NCI-H446 (cell line): ENCODE measurements at places on chromosomes 2 and 18.

DNA sequence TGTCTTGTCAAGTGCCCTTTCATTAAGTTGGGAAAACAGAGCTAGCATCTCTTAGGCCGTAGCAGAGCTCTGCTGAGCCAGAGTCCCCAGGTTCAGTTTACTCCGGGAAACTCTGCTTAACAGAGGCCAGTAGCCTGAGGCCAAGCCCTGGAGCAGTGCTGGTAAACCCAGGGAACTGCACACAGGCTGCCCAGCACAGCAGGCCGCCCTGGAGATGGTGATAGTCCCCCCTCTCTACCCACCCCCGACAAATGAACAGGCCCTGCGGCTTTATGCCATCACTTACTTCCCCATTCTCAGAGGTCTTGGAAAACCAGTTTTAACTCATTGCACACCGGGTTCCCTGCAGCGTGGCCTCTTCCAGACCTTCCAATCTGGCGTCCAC is 3.5 kb downstream of the CNNM4 start:
- no peak for DNase-seq

DNA sequence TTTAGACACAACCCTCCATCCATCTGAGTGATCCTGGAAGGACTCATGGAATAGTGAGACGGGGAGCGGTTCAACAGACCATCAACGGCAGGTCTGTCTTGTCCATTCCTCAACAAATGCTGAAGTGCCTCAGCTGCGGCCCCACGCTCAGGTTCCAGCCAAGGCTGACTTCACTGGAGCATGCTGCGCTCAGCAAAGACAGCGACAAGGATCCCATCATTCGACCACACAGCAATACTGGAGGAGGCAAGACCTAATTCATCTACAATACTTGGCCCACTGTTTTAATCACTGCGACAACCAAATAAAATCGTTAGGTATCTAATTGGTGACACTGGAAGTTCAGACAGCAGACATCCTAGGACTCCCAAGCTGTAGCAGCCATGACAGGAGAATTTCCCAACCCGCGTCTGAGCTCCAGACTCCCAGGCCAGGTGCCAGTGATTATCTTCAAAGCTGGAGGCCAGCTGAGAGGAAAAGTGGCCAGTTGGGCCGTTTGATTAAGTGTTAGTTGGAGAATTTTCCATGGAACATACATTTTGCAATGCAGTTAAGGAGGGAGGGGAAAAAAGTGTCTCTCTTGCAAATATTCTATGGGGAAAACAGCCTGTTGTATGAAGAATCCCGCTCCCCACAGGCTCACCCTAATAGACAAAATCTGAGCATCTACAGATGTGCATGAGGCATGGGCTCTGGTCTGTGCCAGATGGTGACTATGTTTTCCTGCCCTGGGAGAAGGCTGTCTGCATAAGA is 92.5 kb upstream of the SLC35G4 start:
- DNase-seq = no peak

DNA sequence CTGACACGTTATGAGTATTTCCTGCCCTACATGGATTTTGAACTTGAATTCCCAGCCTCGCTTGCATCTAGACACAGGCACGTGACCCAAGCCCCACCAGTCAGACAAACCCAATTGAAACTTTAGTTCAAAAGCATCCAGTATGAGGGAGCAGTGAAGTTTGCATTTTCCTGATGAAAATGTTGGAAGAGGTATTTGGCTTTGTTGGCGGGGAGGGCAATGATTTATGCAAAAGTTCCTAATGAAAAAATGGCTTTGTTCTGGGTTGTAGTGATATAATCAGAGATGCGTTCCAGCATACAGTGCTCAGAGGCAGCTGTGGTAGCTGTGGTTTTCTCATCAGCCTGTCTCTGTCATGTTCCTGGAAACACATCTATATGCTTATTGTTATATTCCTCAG is 36.8 kb upstream of the CPS1 start:
- DNase-seq = no peak

GRCh38 chr2:164734196-164734595 is 107.4 kb downstream of the COBLL1 start:
- DNase-seq = no peak

GRCh38 chr2:68188831-68189230 is 31.1 kb downstream of the PNO1 start:
- DNase-seq = no peak

DNA sequence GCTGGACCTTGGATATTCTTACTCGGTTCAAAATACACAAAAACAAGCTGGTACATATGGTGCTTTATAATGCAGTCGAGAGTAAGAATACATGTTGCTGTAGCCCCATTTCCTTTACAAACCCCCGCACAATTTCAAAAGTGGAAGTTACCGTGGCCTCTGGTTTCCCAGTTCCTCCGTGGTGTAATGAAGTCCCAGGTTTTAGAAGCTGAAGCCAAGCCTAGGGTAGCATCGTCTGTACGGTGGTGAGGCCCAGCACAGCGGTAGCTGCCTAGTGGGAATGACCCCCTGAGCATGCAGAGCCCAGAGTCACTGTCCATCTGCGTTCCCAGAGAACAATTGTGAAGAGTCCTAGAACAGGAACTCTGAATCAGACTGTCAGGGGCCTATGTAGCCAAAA is 171.8 kb downstream of the ASXL3 start:
- no peak for DNase-seq

DNA sequence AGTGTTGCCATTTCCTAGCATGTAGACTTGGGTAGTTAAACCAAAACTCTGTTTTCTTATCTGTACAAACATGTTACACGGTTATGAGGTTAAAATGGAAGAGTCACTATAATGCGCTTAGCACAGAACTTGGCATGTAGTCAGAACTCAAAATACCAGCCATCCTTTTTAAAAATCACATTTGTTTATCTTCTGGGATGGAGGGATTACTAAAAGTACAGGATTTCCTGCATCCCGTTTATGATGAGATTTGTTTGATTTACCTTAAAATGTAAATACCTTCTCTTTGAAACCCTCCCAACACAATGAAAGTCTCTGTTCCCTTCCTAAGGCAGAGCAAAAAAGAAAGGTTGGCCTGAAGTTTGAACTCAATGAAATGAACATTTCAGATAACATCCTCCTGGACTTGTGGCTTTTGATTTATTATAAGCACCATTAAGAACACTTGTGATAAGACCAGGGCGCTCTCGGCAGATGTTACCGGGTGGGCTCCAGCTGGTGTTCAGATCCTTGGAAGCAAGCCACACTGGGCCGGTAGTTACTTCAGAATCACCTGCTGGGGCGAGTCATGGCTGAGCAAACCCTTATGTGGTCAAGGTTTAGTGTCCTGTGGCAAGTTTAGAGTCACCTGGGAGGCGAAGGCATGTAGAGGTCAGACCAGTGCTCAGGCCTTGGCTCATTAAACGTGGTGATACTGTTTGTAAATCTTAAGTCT is 105.7 kb downstream of the MGAT5 start:
- peak; percentile 47 for DNase-seq

DNA sequence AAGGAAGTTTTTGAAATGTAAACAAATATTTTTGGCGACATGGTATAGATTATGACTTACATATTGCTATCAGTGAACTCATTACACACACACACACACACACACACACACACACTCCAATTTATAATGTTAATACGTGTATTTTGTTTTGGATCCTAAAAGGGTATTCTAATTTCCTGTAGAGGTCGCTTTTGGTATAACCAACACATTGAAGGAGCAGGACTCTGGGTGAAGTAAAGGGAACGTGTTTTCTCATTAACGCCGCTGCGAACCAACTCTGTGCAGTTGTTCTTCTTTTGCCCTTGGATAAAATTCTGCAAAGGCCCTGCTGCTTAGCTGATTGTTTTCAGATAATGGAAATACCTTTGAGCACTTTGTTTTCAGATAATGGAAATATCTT is 190.4 kb downstream of the PMAIP1 start:
- no peak for DNase-seq

- no peak for DNase-seq
Observed at GRCh38 chr2:169478745-169479256, 493 bp upstream of the BBS5 start.

- DNase-seq = no peak
Observed at GRCh38 chr2:729376-729861, 52.2 kb upstream of the TMEM18 start.

DNA sequence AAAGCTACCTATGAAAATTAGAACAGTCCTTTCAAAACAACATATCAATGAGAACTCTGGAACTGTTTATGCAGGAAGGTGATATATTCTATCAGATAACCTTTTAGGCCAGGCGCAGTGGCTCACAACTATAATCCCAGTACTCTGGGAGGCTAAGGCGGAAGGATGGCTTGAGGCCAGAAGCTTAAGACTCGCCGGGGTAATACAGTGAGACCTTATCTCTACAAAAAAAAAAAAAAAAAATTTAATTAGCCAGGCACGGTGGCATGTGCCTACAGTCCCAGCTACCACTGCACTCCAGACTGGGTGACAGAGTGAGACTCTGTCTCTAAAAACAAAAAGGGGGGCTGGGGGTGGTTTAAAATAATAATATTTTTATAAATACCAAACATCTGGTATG is 77.9 kb downstream of the OSBPL1A start:
- no peak for DNase-seq

- DNase-seq = no peak
Observed at GRCh38 chr2:43636621-43637020, 439 bp upstream of the PLEKHH2 start.

DNA sequence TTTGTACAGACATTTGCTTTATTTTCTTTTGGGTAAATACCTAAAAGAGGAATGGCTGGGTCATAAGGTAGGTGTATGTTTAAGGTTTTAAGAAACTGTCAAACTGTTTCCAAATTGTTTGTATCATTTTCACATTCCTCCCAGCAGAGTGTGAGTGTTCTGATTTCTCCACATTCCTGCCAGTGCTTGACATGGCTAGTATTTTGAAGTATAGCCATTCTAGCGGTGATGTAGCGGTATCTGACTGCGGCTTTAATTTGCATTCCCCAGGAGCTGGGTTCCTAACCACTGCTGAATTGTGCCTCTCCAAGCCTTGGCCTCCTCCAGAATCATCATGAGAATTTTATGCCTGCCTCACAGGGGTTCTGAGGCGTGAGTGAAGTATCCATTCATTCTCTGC is 61.8 kb upstream of the ARL4C start:
- no peak for DNase-seq

GRCh38 chr2:46171411-46171953 is 125.7 kb upstream of the EPAS1 start:
- DNase-seq = peak; percentile 48

- DNase-seq = no peak
Observed at GRCh38 chr18:77967071-77967470, 717.4 kb downstream of the GALR1 start.

- DNase-seq = no peak
Observed at GRCh38 chr2:238461491-238461890, 34.8 kb downstream of the ASB1 start.

GRCh38 chr2:15023221-15023620 is 390.7 kb downstream of the LRATD1 start:
- no peak for DNase-seq

- no peak for DNase-seq
Observed at GRCh38 chr18:50044402-50044801, 150.5 kb downstream of the MYO5B start.

DNA sequence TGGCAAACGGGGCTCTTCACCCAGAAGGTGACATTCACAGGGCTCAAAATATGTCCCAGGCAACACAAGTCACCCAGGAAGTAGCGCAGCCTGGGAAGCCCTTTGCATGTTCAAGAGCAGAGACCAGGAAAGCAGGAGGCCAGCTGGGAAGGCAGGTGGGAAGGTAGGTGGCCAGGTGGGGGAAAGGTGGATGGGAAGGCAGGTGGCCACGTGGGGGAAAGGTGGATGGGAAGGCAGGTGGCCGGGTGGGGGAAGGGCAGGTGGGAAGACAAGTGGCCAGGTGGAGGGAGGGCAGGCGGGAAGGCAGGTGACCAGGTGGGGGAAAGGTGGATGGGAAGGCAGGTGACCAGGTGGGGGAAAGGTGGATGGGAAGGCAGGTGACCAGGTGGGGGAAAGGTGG is 102.7 kb downstream of the ZNF516 start:
- no peak for DNase-seq

DNA sequence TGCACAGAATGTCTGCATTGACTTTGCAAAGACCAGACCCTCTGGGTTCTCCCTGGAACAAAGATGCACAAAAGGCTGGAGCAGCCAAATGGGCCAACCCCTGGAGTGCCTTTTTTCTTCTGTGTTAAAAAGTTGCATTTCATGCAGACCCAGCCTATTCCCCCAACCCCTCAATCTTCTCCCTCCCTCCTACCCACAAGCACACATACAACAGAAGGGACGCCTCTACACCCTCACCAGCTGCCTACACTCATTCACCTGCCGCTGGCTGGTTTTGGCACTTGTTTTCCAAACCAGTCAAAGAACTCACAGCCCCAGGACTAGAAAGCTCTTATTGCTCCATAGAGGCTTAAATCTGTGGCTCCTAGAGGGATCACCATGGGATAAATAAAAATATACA is 16.6 kb downstream of the MARCHF4 start:
- no peak for DNase-seq

GRCh38 chr18:22293417-22293816 is 124.0 kb downstream of the GATA6 start:
- no peak for DNase-seq

DNA sequence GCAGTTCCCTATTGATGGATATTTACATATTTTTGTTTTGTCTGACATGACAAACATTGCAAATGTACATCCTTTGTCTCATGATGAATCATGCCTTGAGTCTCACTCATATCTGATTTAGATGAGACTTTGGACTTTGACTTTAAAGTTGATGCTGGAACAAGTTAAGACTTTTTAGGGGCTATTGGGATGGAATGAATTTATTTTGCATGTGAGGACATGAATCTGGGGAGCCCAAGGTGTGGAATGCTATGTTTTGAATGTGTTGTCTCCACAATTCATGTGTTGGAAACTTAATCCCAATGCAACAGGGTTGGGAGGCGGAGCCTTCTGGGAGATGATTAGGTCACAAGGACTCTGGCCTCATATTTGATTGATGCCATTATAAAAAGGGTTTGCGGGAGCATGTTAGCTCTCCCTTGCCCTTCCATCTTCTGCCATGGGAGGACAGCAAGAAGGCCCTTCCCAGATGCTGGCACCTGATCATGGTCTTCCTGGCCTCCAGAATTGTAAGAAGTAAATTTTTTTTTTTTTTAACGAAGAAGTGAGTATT is 29.1 kb upstream of the INO80D start:
- DNase-seq = no peak

DNA sequence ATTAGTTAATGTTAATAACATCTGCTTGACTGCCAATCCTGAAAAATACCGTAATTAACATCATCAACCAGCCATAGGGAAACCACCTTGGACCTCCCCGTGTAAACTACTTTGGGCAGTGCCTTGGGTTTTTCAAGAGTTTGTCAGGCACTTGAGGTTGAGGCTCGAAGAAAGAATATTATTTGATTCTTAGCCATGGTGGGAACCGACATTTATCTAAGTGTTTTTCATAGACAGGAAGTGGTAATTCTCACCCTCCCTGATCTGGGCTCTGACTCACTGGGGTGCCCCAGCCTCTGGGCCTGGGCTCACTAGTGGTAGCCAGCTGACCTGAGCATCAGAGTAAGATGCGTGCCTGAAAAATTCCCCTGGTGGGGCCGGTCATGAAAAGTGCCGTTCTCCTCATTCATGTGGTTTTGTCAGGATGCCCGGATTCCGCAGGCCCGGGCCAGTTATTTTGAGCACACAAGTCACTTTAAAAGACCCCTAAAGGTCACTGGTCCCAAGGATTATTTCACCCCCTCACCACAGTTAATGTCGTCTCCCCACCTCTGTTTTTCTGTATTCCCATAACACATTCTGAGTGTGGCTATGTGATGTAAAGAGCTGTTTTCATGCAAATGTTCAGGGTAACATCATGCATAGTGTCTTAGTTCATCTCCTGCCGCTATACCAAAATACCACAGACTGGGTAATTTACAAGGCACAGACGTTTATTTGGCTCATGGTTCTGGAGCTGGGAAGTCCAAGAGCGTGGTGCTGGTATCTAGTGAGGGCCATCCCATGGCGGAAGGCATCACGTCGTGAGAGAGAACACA is 21.6 kb upstream of the SPATA3 start:
- DNase-seq = no peak
